ENCODE measurements at places on chromosomes 4 and X.

- H3K27ac ChIP-seq, result no peak overlapping the region
- H3K4me3 ChIP-seq, result no peak overlapping the region
- H3K4me1 ChIP-seq, result no peaks in the 10 kb centered on the region
- no peaks in the 10 kb centered on the region for H3K36me3 ChIP-seq
Measured at GRCh38 chr4:188986271-188986689, 847.0 kb downstream of the TRIML1 start.

DNA sequence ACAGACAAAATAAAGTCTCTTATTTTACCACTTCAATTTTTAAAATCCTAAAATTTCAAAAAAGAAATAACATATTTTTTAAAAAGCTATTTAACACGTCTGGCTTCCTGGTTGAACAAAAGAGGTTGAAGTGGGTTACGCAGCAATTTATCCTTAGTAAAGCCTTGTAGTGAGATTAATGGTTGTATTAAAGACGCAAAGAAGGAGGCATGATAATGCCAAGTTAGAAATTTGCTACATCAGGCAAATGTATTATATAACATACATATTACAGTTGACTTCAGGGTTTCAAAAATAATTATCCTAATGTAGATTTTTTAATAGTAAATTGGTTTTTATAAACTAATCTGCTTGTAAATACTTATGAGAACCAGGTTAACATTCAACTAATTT lies 35.3 kb downstream of the ANKRD17 start:
- H3K27me3 ChIP-seq, result no peaks in the 10 kb centered on the region
- no peak overlapping the region for H3K27ac ChIP-seq
- DNase-seq, result no peak
- no peak overlapping the region for H3K4me3 ChIP-seq
- H3K4me1 ChIP-seq, result peaks cover 29% of the 10 kb centered on the region

GRCh38 chrX:10726647-10727046 lies 106.3 kb upstream of the MID1 start:
- H3K27ac ChIP-seq, result no peak overlapping the region
- no peaks in the 10 kb centered on the region for H3K27me3 ChIP-seq
- DNase-seq, result no peak
- H3K36me3 ChIP-seq, result no peaks in the 10 kb centered on the region
- no peaks in the 10 kb centered on the region for H3K4me1 ChIP-seq
- H3K4me3 ChIP-seq, result no peak overlapping the region

DNA sequence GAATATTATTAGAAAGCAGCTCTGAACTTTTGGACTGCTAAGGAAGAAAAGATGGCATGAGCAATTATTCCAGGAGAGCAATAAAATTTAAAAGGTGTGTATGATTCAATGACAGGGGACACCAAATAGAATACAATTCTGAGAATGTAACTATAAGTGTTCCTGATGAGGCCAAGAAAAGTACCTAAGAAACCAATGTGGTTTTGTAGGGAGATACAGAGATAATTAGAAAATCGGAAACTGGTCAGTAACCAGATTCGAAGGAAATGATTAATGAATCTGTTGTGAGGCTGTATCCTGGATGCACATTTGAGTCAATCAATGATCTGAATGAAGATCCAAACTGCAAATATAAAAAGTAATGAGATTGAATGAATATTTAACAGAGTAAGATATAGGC lies 6.0 kb downstream of the NOA1 start:
- H3K27me3 ChIP-seq, result no peaks in the 10 kb centered on the region
- no peak overlapping the region for H3K27ac ChIP-seq
- H3K4me1 ChIP-seq, result peaks cover 43% of the 10 kb centered on the region
- no peak for DNase-seq
- no peak overlapping the region for H3K4me3 ChIP-seq

GRCh38 chr4:114752391-114753165 lies 154.0 kb downstream of the UGT8 start:
- no peaks in the 10 kb centered on the region for H3K27me3 ChIP-seq
- H3K4me1 ChIP-seq, result no peaks in the 10 kb centered on the region
- no peaks in the 10 kb centered on the region for H3K36me3 ChIP-seq
- no peak overlapping the region for H3K27ac ChIP-seq
- no peak for DNase-seq
- H3K4me3 ChIP-seq, result no peak overlapping the region

DNA sequence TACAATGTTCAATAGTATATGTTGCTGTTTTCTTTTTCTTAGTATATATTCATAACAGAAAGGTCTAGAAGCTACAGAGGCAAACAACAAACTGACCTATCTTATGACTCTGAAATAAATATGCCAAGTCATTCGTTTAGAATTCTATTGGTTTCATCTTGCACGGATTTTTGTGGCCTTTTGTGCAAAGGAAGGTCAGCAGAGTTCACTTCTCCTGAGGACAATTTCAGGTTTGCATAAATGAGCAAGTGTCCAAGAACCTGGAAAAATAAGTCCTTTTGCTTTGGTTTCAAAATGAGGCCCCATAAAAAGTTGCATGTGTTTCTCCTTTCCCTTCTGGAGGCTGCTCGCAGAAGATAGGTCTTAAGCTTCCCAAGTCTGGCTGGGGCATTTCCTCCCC lies 156.9 kb downstream of the APBB2 start:
- H3K36me3 ChIP-seq, result no peaks in the 10 kb centered on the region
- no peaks in the 10 kb centered on the region for H3K4me1 ChIP-seq
- no peak for DNase-seq
- no peak overlapping the region for H3K4me3 ChIP-seq

GRCh38 chrX:148691456-148691855 lies 191.0 kb downstream of the AFF2 start:
- no peak overlapping the region for H3K27ac ChIP-seq
- H3K27me3 ChIP-seq, result no peaks in the 10 kb centered on the region
- H3K36me3 ChIP-seq, result no peaks in the 10 kb centered on the region
- no peak overlapping the region for H3K4me3 ChIP-seq
- no peaks in the 10 kb centered on the region for H3K4me1 ChIP-seq

DNA sequence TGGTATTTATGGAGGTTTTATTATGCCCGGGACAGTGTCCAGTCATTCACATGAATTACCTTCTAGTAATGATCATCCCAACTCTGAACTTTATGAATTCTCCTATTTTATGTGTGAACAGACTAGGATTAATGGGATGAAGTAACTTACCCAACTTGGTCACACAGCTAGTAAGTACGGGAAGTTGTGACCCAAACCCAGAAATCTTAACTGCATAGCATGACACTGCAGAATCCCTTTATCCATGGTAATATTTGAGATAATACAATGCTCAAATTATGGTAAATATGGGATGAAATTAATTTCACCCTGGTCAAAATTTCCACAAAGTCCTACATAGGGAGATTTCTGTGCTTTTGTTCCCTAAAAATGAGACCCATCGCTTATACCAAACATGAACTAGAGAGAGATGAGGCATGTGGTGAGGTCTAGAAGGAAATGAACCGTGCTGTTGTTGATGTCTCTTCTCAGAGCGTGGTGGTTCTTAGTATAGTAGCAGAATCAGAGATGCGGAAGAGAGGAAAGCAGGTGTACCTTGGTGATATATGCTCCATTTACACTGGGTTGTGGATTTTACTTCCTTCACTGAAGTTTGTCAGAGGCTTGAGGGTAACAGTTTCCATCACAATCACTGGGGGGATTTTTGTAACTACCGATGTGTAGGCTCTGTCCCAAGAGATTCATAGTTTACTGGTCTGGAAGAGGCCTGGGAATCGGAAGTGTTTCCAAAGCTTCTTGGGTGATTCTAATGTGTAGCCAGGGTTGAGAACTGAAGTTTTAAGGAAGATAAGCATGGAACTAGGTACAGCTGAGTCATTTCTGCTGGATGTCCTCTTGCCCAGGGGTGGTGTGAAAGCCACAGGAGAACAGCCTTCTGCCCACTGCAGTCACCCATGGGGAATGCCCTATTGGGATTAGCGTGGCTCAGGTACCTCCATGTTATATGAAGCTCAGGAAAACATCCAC lies 30.2 kb upstream of the FAM9C start:
- peak; percentile 32 for DNase-seq
- H3K4me1 ChIP-seq, result peaks cover 58% of the 10 kb centered on the region
- no peaks in the 10 kb centered on the region for H3K27me3 ChIP-seq
- no peak overlapping the region for H3K4me3 ChIP-seq

All from activated naive CD4-positive, alpha-beta T cell treated with anti-CD3 and anti-CD28 coated beads, Interleukin-2, amount 10 ng/mL, durations not matched to agents 7 days and 5 days (primary cell).